CD4-positive, alpha-beta T cell treated with Interleukin-12 subunit alpha and Interleukin-12 subunit beta, for 1 hour (primary cell): ENCODE measurements at places on chromosomes 2 and 18.

GRCh38 chr2:176463546-176463945 is 194.3 kb downstream of the MTX2 start:
- no peak for DNase-seq

DNA sequence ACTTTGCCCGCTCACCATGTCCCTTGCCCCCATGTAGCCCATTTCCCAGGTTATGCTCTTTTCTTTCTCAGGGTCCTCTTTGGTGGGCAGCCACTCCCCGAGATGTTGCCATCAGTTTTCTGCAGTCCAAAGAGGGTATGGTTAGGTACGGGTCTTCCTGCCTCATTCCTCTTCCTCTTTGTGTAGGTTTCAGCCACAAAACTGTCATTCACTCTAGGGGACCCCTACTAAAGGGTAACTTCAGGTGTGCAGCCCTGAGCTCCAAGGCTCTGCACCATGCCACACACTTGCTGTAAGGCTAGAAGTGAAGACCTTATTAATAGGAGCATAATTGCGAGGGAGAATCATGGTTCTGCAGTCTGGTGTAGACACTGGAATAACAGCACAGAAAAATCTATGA is 99.8 kb upstream of the ZNF397 start:
- DNase-seq, result no peak

DNA sequence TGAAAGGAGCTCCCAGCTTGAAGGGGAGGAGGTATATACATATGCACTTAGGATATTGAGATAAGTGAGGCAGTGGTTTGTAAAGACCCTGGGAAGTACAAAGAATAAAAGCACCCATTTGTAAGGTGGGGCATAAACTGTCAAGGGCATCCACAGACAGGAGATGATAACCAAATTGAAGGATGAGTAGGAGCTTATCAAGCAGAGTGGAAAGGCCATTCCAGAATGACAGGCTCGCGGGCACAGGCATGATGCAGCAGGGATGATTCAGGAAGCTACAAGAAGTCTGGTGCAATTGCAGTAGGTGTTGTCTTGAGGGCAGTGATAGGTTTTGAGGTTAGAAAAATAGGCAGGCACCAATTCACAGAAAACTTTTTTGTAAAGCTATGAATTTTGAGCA is 504.8 kb downstream of the PIK3C3 start:
- no peak for DNase-seq

GRCh38 chr2:5694306-5694705 is 2.1 kb downstream of the SOX11 start:
- DNase-seq, result no peak

- DNase-seq, result no peak
These were observed 401.9 kb downstream of the LRP1B start for GRCh38 chr2:141728886-141729285.

DNA sequence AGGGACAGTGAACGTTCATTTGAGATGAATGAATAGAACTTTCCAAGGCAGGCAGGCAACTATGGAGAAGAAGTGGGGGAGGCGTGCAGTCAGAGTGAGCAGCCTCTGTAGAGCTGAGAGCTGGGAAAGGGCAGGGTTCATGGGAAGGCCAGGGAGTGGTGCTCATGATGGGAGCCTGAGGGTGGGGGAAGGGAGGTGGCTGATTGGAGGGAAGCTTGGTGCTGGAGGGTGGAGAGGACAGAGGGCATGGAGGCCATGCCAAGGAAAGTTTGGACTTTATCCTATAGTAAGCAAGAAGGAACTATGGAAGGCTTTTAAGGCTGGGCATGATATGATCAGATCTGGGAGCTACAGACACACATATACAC is 47.6 kb upstream of the LGALSL start:
- DNase-seq, result no peak

DNA sequence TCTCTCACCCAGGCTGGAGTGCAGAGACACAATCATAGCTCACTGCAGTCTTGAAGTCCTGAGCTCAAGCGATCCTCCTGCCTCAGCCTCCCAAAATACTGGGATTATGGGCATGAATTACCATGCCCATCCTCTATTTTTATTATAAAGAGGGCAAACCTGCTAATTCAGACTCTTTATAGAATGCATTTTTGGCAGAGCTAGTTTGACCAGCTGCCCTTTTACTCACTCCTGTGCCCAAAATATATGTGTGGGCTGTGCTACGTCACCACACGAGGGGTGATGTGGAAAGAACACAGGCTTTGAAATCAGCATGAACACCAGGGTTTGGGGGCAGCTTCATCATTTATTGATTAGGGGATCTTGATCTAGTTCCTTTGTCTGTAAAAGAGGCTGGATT is 137.8 kb downstream of the CLIP4 start:
- no peak for DNase-seq
